ENCODE measurements at places on chromosomes 5 and 9. TPM values are rescaled to one million over a fixed set of nuclear protein-coding genes. Genes with fewer than 3 reads are reported as not detected.

Gene FOXD4L4
- total RNA-seq = not detected

DNA sequence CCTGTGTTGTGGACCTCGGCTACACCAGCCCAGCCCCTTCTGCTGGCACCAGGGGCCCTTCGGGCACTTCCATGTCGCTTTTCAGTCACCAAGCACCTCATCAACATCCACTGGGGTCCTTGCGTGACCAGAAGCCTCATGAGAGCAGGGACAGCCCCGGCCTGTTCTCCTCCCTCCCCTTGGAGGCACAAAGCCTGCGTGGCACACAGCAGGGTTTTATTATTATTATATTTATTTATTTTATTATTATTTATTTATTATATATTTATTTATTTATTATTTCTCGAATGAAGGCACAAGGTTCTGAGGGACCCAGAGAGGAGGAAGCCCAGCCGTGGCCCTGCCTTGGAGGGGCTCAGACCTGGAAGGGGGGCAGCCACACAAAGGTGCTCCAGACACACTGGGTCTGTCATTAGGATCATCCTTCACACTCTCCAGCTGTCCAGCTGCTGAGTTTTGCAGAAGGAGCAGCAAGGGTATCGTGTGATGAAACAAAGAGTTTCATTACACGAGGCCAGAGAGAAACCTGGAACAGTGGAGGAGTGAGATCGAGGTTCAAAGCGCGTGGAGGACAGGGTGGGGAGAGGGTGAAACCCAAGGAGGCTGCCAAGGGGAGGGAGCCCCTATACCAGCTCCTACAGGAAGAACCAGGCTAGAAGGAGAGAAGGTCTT is 5.2 kb downstream of the VAV2 start:
- no peak overlapping the region for H3K27ac ChIP-seq
- peaks cover 22% of the 10 kb centered on the region for H3K4me1 ChIP-seq
- no peaks in the 10 kb centered on the region for H3K27me3 ChIP-seq
- H3K4me3 ChIP-seq = no peak overlapping the region
- H3K36me3 ChIP-seq = no peaks in the 10 kb centered on the region
- no peak for DNase-seq

- no peak overlapping the region for H3K4me3 ChIP-seq
- no peaks in the 10 kb centered on the region for H3K27me3 ChIP-seq
- H3K4me1 ChIP-seq = no peaks in the 10 kb centered on the region
These were observed 24.7 kb upstream of the CTNND2 start for GRCh38 chr5:11928909-11929308.

GRCh38 chr5:146015001-146015400 is 78.6 kb downstream of the SH3RF2 start:
- H3K36me3 ChIP-seq = peaks cover 8% of the 10 kb centered on the region
- DNase-seq = no peak
- H3K27ac ChIP-seq = no peak overlapping the region
- no peak overlapping the region for H3K4me3 ChIP-seq
- H3K27me3 ChIP-seq = no peaks in the 10 kb centered on the region

DNA sequence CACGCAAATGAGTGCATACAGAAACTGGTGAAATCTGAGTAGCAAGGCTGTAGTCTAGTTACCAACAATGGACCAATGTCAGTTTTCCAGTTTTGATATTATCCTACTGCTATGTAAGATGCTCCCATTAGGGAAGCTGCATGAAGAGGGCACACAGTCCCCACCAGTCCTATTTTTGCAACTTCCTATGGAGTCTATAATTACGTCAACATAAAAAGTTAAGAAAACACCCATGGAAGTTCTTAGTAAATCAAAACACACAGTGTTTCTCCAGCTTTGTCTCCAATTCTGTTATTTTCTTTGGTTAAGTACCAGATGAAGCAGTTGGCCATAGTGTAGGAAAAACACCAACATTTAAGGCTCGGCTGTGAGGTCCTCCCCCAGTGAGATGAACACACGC is 58.7 kb downstream of the FAT2 start:
- no peak for DNase-seq
- no peak overlapping the region for H3K27ac ChIP-seq
- no peak overlapping the region for H3K4me3 ChIP-seq
- H3K4me1 ChIP-seq = no peaks in the 10 kb centered on the region
- H3K27me3 ChIP-seq = no peaks in the 10 kb centered on the region

Gene OTULINL
- total RNA-seq = 2.1 TPM

DNA sequence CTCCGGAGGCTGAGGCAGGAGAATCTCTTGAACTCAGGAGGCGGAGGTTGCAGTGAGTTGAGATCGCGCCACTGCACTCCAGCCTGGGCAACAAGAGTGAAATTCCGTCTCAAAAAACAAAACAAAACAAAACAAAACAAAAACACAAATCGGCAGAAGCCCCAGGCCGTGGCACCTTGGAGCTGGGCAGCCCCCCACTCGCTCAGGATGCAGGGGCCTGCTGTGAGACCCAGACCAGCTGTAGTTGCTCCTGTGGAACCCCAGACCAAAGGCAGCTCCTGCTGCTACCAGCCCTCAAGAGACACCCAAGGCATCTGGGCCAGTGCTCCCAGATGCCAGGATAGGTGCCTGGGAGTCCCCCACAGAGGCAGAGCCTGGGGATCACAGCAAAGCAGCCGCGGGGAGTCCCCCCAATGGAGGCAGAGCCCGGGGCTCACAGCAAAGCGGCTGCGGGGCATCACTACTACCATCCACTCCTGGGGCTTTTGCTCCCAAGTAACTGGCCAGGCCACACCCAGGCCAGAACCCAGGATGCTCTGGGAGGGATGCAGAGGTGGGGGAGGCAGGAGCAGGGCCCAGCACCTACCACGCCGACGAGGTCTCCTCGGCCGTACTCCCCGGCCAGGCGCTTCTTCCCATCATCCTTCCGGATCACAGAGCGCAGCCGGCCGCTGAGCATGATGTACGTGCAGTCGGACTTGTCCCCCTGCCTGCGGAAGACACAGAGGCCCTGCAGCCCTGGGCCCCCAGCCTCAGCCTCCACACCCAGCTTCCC is 37.7 kb upstream of the NSMF start:
- no peak overlapping the region for H3K4me3 ChIP-seq
- H3K27ac ChIP-seq = no peak overlapping the region
- H3K36me3 ChIP-seq = peaks cover 12% of the 10 kb centered on the region
- H3K4me1 ChIP-seq = no peaks in the 10 kb centered on the region
- no peaks in the 10 kb centered on the region for H3K27me3 ChIP-seq

Gene PCSK5
- 6.5 TPM for total RNA-seq

DNA sequence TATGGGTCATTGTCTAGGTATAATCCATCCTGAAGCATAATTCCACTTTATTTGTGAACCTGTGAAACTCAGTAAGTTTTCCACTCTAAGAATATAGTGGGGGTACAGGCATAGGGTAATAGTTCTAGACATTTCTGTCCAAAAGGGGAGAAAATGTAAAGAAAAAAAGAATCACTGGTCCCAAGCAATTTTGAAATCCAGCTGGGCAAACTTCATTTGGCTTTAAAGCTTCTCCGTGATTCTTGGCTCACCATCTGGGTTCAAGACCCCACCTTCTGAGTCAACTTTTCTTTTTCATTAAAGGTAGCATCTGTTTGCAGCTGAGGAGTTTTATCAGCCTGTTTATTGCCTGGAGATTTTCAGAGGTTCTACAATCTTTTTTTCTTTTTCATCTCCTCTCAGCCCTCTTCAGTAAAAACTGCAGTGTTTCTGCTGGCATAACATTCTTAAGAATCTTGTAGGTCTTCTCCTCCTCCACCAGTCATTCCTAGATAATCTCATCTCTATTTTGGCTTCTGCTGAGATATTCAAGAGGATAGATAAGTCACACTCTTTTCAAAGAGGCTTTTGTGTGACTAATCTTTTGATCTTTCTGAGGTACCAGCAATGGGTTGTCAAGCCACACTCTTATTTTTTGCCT is 126.1 kb upstream of the PITX1 start:
- H3K36me3 ChIP-seq = no peaks in the 10 kb centered on the region
- no peak for DNase-seq
- no peak overlapping the region for H3K4me3 ChIP-seq

DNA sequence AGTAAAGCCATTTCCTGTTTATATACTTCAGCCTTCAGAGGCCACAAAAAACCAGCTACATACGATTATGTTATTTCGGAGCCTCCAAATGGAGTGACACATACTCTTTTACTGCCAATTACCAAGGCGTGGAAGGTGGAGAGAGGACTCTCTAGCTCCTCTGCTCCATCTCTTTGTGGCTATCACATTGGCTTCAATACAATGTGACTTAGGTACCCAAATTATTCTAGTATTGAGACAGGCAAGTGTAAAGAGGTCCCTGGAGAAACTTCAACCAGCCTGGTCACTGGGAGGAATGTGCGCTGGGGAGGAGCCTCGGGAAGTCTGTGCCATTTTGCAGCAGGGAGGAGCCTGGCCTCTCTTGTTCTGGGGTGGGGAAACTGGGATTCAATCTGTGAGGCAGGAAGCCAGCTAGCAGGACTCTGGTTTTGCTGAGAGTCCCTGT is 85.8 kb upstream of the TAS2R1 start:
- no peaks in the 10 kb centered on the region for H3K27me3 ChIP-seq
- no peak for DNase-seq
- H3K36me3 ChIP-seq = no peaks in the 10 kb centered on the region

GRCh38 chr9:78311886-78312524 is 15.1 kb downstream of the PSAT1 start:
- H3K4me1 ChIP-seq = no peaks in the 10 kb centered on the region
- no peak overlapping the region for H3K27ac ChIP-seq
- DNase-seq = no peak
- H3K36me3 ChIP-seq = no peaks in the 10 kb centered on the region
- H3K27me3 ChIP-seq = no peaks in the 10 kb centered on the region

Gene CDO1
- total RNA-seq = 66.0 TPM

- H3K27ac ChIP-seq = no peak overlapping the region
- no peaks in the 10 kb centered on the region for H3K36me3 ChIP-seq
- no peaks in the 10 kb centered on the region for H3K27me3 ChIP-seq
- no peak for DNase-seq
- H3K4me1 ChIP-seq = no peaks in the 10 kb centered on the region
These were observed 387.8 kb upstream of the WWC1 start for GRCh38 chr5:167903659-167904058.

- H3K27ac ChIP-seq = no peak overlapping the region
- DNase-seq = no peak
- H3K4me3 ChIP-seq = no peak overlapping the region
These were observed 2.4 kb upstream of the TERT start for GRCh38 chr5:1297243-1297642.

Gene SPARC
- 292 TPM for total RNA-seq

Gene C9orf50
- not detected for total RNA-seq

- no peak overlapping the region for H3K27ac ChIP-seq
- no peaks in the 10 kb centered on the region for H3K36me3 ChIP-seq
- H3K4me3 ChIP-seq = no peak overlapping the region
These were observed 69.0 kb downstream of the INVS start for GRCh38 chr9:100167915-100168654.

Gene PCDHA11
- 0.96 TPM for total RNA-seq
